ENCODE measurements at places on chromosomes 3 and 15.
A peak's percentile ranks its signal among the peaks of the same experiment; 100 is the strongest.

GRCh38 chr15:89652131-89652530 is 3.1 kb downstream of the KIF7 start:
- no peak overlapping the region for H3K4me3 ChIP-seq
- peaks cover 15% of the 10 kb centered on the region for H3K4me1 ChIP-seq
- no peak for DNase-seq
- no peaks in the 10 kb centered on the region for H3K36me3 ChIP-seq
- H3K27me3 ChIP-seq = peaks cover 31% of the 10 kb centered on the region
- no peak overlapping the region for H3K27ac ChIP-seq

- peaks cover 26% of the 10 kb centered on the region for H3K4me1 ChIP-seq
- H3K36me3 ChIP-seq = peaks cover 26% of the 10 kb centered on the region
- H3K27me3 ChIP-seq = no peaks in the 10 kb centered on the region
- no peak for DNase-seq
- peak overlapping the region; percentile 81 for H3K4me3 ChIP-seq
- peak overlapping the region; percentile 91 for H3K27ac ChIP-seq
Observed at GRCh38 chr3:170277833-170278580, 55.8 kb downstream of the PRKCI start.

DNA sequence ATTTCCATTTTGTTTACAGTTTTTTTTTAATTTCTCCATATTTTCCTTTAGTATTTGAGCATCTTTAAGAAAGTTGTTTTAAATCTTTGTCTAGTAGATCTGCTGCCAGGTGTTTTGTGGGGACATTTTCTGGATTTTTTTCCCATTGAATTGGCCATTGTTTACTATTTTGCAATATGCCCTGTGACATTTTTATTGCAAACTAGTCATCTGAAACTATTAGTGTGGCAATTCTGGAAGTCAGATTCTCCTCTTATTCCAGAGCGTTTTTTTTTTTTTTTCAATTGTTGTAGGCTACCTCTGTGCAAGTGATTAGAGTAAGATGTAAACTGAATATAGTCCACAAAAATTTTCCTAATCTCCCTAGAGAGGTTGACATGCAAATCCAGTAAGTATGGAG is 334.2 kb downstream of the PYDC2 start:
- no peak overlapping the region for H3K4me3 ChIP-seq
- DNase-seq = no peak
- H3K27me3 ChIP-seq = no peaks in the 10 kb centered on the region

DNA sequence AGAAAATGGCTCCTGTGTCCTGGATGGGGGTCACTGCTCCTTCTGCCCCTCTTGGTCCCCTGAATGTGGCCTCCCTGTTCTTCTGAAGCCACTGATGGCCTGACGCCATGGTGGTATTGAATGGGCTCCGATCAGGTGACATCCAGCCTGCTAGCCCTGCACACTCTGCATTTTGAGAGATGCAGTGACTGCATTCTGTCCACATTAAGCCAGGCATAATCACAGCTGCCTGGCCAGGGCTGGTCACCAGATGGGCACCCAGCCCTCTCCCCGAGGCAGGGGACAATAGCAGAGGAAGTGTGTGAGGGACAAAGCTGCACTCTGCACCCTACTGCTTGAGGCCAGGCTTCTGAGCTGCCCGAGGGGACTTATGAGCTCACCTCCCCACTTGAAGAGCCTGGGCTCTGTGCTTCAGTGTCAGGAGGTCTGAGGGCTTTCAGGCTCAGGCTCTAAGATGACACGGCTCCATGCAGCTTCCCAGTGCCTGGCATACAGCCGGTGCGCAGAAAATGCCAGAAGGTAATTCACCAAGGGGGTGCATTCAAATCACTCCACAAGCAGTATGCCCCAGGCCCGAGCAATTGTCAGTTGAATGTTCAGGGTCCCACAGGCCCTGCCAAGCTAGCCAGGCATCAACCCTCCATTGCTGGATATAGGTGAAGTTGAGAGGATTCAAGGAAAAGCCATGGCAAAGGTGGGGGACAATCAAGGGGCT is 56.8 kb downstream of the WNT7A start:
- no peak for DNase-seq
- no peak overlapping the region for H3K27ac ChIP-seq
- no peak overlapping the region for H3K4me3 ChIP-seq
- H3K36me3 ChIP-seq = peaks cover 1% of the 10 kb centered on the region
- H3K4me1 ChIP-seq = no peaks in the 10 kb centered on the region

GRCh38 chr15:83207009-83207659 is 489 bp downstream of the HDGFL3 start:
- peaks cover 7% of the 10 kb centered on the region for H3K4me1 ChIP-seq
- H3K27ac ChIP-seq = no peak overlapping the region
- H3K4me3 ChIP-seq = no peak overlapping the region

DNA sequence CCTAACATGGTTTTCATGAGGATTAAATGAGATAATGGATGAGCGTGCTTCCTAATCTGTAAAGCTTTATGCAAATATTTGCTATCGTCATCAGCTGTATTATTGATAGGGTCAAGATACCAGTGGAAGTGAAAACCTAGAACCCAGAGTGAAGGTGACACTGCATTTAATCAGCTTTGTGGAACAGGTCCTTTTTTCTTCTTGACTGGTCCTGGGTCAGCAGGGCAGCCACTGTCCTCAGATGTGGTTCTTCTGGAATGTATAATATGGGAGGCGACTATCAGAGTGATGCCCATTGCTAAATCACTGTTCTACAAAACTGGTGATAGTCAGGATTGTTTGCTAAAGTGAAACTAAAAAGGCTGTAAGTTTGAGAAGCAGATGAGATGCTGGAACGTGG is 41.4 kb downstream of the SORD start:
- no peak for DNase-seq
- H3K27me3 ChIP-seq = no peaks in the 10 kb centered on the region
- peaks cover 8% of the 10 kb centered on the region for H3K36me3 ChIP-seq

GRCh38 chr3:194084284-194084683 is 51.7 kb upstream of the HES1 start:
- no peak overlapping the region for H3K4me3 ChIP-seq
- DNase-seq = no peak
- H3K36me3 ChIP-seq = no peaks in the 10 kb centered on the region
- H3K4me1 ChIP-seq = peaks cover 8% of the 10 kb centered on the region
- no peak overlapping the region for H3K27ac ChIP-seq
- peaks cover 34% of the 10 kb centered on the region for H3K27me3 ChIP-seq

DNA sequence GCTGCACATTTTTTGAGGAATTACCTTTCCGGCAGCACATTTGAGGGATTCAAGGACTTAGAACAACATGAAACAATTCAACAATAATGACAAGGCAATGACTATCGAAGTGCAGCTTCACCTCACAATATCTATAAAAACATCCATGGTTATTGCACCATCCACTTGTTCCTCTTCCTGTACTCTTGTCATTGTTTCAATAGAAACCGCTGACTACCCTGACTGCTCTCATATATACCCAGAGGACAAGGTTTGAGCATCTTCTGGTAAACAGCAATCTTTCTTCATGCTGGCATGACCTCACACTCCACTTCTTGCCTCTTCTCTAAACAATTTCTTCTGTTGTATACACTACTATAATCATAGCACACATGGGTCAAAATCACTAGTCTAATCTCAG is 864.9 kb downstream of the FHIT start:
- no peaks in the 10 kb centered on the region for H3K27me3 ChIP-seq
- H3K27ac ChIP-seq = no peak overlapping the region
- no peak overlapping the region for H3K4me3 ChIP-seq
- DNase-seq = no peak
- H3K4me1 ChIP-seq = no peaks in the 10 kb centered on the region

DNA sequence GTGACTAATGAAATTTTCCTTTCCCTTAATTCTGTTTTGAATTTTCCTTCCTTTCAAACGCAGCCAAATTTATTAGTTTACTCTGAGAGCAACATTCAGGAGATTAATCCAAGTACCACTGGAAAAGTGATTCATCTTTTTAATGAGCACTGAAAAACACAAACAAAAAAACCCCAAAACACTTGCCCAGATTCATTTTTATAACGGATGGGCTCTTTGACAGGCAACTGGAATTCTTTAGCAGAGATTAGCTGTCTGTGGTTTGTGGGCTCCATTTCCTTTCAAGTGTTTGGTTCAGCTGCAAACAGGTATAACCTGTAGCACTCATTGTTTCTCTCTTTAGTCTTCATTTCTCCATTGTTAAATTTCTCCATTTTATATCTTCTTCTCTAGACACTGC is 3.1 kb upstream of the POLR2M start:
- peaks cover 7% of the 10 kb centered on the region for H3K36me3 ChIP-seq
- peaks cover 17% of the 10 kb centered on the region for H3K27me3 ChIP-seq
- peaks cover 35% of the 10 kb centered on the region for H3K4me1 ChIP-seq
- no peak for DNase-seq
- no peak overlapping the region for H3K4me3 ChIP-seq
- no peak overlapping the region for H3K27ac ChIP-seq

- peaks cover 51% of the 10 kb centered on the region for H3K27me3 ChIP-seq
- no peaks in the 10 kb centered on the region for H3K36me3 ChIP-seq
- H3K27ac ChIP-seq = no peak overlapping the region
- no peak for DNase-seq
- peaks cover 10% of the 10 kb centered on the region for H3K4me1 ChIP-seq
- no peak overlapping the region for H3K4me3 ChIP-seq
Observed at GRCh38 chr3:42498034-42498433, 4.4 kb upstream of the VIPR1 start.

DNA sequence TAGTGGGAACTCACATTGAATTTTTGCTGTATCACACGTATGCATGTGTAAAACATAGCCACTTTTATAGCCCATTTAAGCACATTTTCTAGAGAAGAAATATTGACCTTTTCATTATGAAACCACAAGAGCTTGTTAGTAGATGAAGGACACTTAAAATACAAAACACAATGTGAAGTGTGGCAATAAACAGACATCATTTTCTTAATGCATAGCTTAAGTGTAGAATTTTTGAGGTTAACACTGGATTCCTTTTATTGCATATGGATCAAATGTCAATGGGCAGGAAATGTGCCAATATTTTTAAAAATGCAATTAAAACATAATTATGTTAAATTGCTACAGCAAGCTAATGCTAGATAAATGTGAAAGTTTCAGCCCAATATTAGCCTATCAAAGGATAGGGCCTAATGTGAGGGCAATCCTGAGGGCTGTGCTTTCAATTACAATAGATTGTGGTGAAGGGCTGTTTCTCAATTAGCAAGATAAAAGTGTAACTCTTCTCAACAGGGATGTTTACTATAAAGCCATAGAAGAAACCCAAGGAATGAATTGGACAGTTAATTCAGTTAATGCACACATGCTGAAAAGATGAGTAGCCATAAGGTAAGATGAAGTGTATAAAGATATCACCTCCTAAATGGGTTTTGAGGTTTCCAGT is 489.0 kb upstream of the CDIN1 start:
- no peaks in the 10 kb centered on the region for H3K4me1 ChIP-seq
- no peaks in the 10 kb centered on the region for H3K36me3 ChIP-seq
- no peak overlapping the region for H3K4me3 ChIP-seq
- DNase-seq = no peak
- H3K27me3 ChIP-seq = no peaks in the 10 kb centered on the region
- no peak overlapping the region for H3K27ac ChIP-seq

Data from T-helper 2 cell treated with Interferon-gamma antibody and Interleukin-4, amounts not matched to agents 5 μg/mL and 100 μg/mL, for 36 hours (primary cell).